ENCODE measurements at places on chromosomes 2 and 18. TPM values are rescaled to one million over a fixed set of nuclear protein-coding genes. Genes with fewer than 3 reads are reported as not detected.

SCN1A gene
- 10.5 TPM for total RNA-seq

SERPINB3 gene
- total RNA-seq = not detected

GRP gene
- total RNA-seq = 2.4 TPM

PROKR1 gene
- total RNA-seq = 3.1 TPM

NEB gene
- total RNA-seq = 208 TPM

ANKRD62 gene
- total RNA-seq = not detected

FEV gene
- total RNA-seq = not detected

ZSCAN30 gene
- total RNA-seq = 42.3 TPM

EIF5B gene
- total RNA-seq = 32.5 TPM

GAD1 gene
- total RNA-seq = 25.1 TPM

MYO5B gene
- total RNA-seq = 56.7 TPM

FHOD3 gene
- 49.9 TPM for total RNA-seq

PDE11A gene
- 4.4 TPM for total RNA-seq

NTSR2 gene
- 0.44 TPM for total RNA-seq

TP53I3 gene
- total RNA-seq = 40.7 TPM

EPAS1 gene
- 71.7 TPM for total RNA-seq

SRD5A2 gene
- 6.9 TPM for total RNA-seq

SLC30A3 gene
- 0.27 TPM for total RNA-seq

All from camera-type eye (tissue), 1 donor.